Tibial artery (tissue), 4 donors: ENCODE measurements at places on chromosomes 1 and 21.
A peak's percentile ranks its signal among the peaks of the same experiment; 100 is the strongest.

DNA sequence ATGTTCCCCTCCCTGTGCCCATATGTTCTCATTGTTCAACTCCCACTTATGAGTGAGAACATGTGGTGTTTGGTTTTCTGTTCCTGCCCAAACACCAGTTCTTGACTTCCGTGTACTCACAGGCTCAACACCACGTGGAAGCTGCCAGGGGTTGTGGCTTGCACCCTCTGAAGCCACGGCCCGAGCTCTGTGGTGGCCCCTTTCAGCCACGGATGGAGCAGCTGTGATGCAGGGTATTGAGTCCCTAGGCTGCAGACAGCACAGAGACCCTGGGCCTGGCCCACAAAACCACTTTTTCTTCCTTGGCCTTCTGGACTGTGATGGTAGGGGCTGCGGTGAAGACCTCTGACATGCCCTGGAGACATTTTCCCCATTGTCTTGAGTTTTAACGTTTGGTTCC, 111.6 kb downstream of the SYT14 start:
- DNase-seq = no peak

- DNase-seq = no peak
These were observed 15.6 kb upstream of the THEM4 start for GRCh38 chr1:151924691-151925587.

GRCh38 chr1:156146020-156146768, 7.2 kb upstream of the SEMA4A start:
- DNase-seq = peak; percentile 85

DNA sequence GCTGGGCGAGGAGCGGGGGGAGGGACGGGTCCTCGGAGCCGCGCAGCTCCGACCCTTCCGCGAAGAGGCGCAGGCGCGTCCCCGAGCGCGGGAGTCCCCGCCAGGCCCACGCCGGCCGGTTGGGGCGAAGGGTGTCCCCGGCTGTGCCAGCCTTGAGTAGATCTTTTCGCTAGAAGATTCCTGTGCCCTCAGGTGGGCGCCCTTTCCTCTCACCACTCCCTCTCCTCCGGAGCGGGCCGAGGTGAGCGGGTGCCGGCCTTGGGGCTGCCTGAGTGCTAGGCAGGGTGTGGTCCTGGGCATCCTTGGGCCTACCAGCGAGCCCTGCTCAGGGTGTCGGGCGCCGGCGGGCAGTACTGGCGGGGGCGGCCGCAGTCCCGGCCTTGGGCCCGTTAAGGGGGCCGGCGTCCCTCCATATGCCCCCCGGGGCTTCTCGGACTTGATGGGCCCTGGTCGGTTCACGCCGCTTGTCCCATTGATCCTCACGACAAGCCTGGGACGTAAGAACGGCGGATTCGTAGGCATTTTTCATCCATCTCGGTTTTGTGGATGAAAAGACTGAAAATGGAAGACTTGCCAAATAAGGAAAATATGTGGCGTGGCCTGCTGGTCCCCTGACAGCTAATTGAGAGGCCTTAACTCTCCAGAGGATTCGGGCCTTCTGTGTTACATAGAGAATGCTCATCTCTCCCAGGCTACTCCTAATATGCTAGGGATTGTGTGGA, 712 bp downstream of the DEGS1 start:
- no peak for DNase-seq

GRCh38 chr1:109161858-109162606, 48.1 kb downstream of the ELAPOR1 start:
- peak; percentile 41 for DNase-seq

GRCh38 chr1:207828046-207828445, 76.2 kb downstream of the CD46 start:
- DNase-seq = peak; percentile 51

- DNase-seq = no peak
These were observed 74.8 kb downstream of the MTR start for GRCh38 chr1:236869911-236870310.

DNA sequence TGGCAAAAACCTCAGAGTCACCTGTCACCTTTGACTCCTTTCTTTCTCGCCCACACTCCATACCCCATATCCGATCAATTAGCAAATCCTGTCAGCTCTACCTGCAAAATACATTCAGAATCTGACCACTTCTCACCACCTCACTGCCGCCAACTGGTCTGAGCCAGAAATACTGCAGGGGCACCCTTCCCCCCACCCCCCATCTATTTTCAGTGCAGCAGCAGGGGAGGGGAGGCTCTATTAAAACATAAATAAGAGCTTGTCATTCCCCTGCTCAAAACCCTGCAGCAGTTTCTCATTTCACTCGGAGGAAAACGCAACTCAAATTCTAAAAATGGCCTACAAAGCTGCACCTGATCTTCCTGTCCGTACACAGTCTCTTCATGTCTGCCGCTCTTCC, 3.9 kb downstream of the PKLR start:
- DNase-seq = no peak

GRCh38 chr1:89037186-89037585, 14.5 kb upstream of the GBP3 start:
- DNase-seq = no peak

DNA sequence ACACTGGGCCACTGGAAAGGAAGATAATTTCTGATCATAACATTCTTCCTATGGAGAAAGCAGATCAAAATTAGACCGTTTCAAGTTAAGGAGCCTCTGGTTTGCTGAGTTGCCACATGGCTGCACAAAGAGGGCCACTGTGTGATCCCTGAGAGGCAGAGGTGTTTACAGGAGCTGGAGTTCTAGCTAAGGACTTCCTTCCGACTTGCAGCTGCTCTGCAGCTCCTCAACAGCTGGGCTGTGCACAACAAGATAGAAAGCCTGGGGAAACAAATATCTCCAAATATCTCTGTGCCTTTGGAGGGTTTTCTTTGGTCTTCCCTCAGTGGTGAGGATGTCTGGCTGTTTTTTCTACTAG, 26.8 kb downstream of the GADD45A start:
- no peak for DNase-seq

DNA sequence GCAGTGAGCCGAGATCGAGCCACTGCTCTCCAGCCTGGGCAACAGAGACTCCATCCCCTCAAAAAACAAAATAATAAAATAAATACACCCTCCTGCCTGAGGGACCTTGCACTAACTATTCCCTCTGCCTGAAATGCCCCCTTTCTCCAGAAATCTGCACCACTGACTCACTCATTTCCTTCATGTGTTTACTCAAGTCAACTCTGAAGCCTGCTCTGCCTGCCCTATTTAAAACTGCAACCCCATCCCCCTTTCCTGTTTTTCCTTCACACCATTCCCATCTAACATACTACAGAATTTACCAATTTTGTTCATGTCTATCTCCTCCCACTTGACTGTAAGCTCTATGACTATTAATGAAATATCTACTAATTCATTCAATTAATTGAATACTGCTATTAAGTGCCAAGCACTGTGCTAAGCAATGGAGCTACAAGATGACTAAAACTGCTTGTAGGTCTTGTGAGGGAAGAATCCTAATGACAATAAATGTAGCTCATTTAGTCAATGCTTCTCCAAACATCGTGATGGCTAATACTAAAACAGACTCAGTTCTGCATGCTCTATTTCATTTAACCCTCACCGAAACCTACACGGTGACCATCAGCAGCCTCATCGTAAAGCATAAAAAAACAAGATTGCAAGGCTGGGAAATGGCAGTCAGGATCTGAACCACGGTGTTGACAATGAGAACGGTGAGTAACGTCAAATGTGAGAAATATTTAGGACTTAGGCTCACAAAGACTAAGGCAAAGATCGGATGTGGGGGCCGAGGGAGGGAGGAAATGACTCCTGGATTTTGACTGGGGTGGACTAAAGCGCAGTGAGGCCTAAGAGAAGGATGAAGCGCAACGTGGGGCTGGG, 749 bp upstream of the TMEM39B start:
- no peak for DNase-seq

DNA sequence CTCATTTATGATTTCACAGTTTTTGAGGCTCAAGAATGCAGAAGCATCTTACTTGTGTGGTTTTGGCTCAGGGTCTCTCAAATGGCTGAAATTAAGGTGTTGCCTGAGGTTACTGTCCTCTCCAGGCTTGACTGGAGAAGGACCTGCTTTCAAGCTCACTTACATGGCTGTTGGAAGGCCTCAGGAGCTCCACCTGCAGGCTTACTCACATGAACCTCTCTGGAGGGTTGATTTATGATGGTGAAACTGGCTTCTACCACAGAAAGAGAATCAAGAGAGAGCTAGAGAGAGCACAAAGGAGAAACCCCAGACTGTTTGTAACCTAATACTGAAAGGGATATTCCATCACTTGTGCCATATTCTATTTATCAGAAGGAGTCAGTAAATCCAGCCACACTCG, 6.2 kb upstream of the KCNK2 start:
- DNase-seq = no peak

GRCh38 chr21:44894687-44895302, 21.3 kb upstream of the PTTG1IP start:
- DNase-seq = no peak

- DNase-seq = no peak
These were observed 581.1 kb downstream of the KCNT2 start for GRCh38 chr1:196027127-196027526.

DNA sequence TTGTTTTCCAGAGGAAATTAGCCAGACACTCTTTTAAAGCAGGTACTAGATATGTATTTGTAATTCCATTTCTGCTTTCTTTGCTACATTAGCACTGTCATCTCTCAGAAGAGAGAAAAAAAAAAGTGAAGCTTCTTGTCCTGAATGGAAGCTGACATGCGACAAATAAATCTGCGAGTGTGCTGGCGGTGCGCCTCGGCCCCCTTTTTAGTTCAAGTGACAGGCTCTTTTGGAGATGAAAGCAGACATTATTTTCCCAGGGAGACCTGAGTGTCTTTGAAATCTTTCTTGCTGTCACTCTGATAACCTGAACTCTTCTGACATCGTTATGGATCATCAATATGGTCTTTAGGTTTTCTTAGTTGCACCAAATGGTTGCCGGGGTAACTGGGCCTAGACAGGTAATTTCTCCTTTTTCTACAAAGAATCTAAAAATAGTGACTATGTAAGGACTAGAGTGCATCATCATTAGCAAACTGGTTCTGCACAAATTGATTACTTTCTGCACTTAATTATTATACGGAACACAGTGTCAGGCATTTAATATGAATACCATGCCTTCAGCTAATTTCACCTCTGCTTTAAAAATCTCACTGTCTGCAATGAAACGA, 478.6 kb downstream of the PCP4 start:
- no peak for DNase-seq

DNA sequence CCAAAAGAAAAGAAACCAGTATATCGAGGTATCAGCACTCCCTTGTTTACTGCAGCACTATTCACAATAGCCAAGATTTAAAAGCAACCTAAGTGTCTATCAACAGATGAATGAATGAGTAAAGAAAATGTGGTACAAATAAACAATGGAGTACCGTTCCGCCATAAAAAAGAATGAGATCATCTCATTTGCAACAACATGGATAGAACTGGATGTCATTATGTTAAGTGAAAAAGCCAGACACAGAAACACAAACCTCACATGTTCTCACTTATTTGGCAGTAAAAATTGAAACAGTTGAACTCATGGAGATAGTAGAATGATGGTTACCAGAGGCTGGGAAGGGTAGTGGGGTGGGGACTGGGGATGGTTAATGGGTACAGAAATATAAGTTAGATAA, 4.3 kb upstream of the GNG5 start:
- no peak for DNase-seq

GRCh38 chr1:223175032-223175431, 32.0 kb upstream of the TLR5 start:
- DNase-seq = no peak

GRCh38 chr21:35335951-35336446, 286.9 kb upstream of the RUNX1 start:
- no peak for DNase-seq

DNA sequence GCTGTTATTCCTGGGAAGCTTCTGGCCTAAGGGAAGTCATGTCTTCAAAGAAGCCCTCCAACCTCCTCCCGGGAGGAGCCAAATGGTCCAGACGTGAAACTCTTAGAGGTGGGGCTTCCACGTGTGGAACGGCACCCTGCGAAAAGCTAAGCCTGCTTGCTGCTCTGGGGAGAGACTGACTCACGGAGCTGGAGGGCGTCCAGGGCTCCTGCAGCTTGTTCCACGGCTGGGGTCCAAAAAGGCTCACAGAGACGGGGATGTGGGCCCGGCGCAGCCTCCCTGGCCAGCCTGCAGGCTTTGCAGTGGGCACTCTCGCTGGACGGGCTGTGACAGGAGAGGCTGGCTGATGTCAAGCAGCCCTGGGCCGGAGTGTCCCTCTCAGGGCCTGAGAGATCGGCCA, 105.1 kb downstream of the COLGALT2 start:
- peak; percentile 81 for DNase-seq

GRCh38 chr1:116826818-116827606, 72.8 kb downstream of the CD2 start:
- no peak for DNase-seq

GRCh38 chr1:182135946-182136345, 74.4 kb upstream of the ZNF648 start:
- DNase-seq = no peak

DNA sequence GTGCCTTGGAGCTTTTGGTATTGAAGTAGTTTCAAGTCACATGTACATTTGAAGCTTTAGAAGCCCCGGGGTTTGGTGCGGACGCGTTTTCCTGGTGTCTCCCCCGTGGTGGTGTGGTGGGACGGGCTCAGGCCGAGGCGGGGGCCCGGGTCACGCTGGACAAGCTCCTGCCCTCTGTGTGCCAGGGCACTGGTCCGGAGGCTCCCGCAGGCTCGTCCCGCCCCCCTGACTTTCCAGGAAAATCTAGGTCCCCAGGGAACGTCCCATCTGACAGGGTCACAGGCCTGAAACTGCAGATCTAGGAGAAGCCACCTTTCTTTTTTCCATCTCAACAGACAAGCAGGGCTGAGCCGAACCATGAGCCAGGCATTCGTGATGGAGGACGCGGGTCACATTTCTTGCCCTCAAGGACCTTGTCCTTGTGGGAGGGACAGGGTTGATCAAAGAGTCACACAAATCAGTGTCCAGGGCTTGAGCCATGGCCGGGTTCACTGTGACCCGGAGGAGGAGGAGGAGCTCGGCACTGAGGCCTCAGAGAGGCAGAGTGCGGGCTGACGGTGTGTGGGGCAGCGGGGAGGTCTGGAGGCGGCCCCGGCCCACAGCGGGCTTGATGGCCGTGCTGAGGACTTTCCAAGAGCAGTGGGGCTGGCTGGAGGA, 1.6 kb downstream of the DMRTB1 start:
- DNase-seq = no peak

DNA sequence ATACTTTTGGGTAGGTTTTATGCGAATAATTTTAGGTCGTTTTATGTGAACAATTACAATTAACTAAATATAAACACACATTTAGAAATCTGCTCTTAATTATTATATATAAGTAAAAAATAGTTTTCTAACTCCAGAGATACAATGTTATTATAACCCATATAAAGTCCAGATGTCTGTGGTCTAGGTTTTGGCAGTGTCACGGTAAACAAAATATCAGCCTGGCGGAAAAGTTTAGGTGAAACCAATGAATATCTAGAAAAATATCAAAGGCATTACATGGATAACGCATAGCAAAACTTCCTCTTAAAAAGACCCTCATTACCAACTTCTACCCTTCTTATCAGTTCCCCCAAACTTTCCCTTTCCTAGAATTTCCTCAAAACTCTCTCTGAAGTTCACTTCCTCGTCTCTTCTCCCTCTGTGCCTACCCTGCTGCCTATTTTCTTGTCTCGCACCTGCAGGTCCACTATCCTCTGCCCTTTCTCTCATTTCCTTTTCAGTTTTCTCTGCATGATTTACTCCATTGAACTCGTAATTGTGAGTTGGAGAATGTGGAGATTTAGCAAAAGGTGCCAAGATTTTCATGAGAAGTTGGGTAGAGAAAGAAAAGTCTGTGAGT, 21.8 kb downstream of the VTCN1 start:
- DNase-seq = no peak

- no peak for DNase-seq
These were observed 18.8 kb downstream of the MX1 start for GRCh38 chr21:41444703-41445464.
